ENCODE measurements at places on chromosomes 5 and 9.

GRCh38 chr5:67353500-67354450 lies 157.2 kb upstream of the CD180 start:
- peak; percentile 56 for DNase-seq

- DNase-seq = no peak
These were observed 14.3 kb downstream of the PHF2 start for GRCh38 chr9:93590609-93591234.

DNA sequence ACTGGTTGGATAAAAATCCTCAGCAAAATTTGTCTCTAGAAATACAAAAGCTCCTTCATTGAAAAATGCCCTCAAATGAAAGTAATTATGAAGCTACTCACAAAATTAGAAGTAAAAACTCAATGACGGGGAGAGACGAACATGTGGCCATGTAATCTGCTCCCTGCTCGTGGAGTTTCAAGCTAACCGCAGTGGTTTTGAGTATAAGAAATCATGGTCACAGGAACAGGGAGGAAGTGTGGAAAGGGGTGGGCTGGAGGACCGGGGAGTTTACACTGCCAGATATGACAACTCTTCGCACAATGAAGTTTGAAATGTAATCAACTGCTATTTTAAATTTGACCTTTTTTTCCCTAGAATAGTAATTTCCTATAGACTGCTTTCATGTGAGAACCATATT lies 765.4 kb upstream of the DMAC1 start:
- DNase-seq = no peak

GRCh38 chr5:115490596-115490995 lies 54.0 kb downstream of the FEM1C start:
- DNase-seq = no peak

GRCh38 chr5:79859588-79859987 lies 131.5 kb downstream of the MTX3 start:
- no peak for DNase-seq
